ENCODE measurements at places on chromosomes 1 and 21.

- peak; percentile 11 for DNase-seq
Observed at GRCh38 chr1:83857103-83857502, 141.8 kb downstream of the TTLL7 start.

DNA sequence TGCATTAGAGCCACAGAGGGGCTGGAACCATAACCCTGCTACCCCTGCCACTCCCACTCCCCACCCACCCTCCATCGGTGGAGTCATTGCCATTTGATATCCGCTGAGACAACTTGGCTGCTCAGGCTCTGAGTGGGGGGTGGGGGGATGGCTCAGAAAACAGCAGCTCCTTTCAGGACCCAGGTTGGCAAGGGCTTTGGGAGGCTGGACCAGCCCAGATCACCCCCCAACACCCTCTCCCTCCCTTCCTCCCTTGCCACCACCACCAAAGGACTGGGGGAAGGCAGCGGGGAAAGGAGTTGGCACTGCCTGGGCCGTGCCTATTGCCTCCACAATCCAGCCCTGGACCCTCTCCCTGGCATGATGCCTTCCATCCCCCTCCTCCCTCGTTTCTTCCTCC is 1.7 kb downstream of the KCNJ10 start:
- DNase-seq: no peak

DNA sequence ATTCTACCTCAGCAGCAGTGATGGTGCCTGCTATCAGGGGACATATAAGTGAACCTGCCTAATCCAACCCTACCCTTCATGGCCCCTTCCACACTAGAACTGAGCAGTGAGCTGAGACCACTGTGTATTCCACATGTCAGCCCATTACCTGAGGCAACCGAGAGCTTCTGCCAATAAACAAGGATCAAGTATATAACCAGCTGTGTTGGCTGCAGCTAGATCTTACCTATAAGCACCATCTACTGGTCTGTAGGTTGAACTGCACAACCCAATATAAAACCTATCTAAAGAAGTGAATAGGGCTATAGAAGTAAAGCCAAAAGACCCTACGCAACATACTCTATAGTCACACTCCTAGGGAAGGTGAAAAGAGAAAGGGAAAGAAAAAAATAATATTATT is 376.9 kb downstream of the HHIPL2 start:
- DNase-seq: peak; percentile 19

DNA sequence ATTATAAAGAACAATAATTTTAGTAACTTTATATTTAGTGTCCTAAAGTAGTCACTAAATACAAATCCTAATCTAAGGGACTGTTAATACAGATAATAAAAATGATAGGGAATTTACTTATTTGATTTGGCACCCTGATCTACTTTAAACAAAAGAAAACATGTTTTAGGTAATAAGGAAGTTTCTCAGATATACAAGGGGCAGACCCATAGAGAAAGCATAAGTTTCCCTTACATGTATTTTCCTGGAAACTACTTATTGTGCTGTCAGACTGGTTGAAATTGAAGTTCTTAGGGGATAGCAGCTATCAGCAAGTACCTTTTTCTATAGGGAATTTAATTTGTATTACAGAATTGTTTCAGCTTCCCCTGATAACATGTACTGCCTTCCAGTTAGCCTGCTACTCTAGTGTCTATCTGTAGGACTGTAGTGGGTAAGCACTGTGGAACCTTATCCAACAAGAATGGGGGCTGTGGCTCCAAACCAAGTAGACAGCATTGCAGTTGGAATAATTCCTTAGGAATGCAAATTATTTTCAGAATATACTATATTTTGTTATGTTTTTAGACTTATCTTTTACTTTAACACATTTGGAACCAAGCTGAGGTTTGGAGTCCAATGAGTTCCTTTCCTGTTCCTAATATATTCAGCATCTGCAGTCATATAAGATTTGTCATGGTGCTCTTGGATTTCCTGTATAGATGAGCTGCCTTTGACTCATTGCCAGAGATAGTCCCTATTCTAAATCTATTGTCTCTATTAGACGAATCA is 14.7 kb downstream of the MSH4 start:
- DNase-seq: no peak

DNA sequence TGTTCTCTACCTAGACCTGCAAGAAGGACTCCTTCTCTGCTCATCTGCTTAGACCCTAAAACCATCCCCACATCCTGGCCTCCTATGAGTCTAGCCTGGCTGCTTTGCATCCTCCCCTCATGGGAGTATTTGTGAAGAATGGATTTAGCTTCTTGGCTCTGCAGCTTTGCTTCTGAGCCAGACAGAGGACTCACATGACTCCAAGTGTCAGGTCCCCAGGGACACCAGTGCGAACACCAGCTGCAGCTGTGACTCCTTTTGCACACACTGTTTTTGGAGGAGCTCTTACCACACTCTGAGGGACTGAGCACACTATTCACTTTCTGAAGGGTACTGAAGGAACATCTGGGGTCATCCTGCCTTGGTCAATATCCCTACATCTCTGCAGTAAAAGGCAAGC is 131.8 kb upstream of the SGIP1 start:
- no peak for DNase-seq

DNA sequence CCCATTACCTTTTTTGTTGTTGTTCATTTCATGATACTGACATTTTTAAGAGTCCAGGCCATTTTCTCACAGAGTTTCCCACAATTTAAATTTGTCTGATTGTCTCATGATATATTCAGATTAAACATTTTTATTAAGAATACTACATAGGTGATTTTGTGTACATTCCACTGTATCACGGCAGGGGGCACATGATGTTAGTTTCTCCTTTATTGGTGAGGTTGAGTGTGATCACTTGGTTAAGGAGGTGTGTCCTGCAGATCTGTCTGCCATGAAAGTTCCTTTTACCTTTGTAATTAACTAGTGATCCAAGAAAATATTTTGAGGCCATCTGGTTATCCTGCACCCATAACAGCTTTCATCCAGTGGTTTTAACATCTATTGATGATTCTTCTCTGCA is 11.8 kb downstream of the RTCA start:
- DNase-seq: no peak

DNA sequence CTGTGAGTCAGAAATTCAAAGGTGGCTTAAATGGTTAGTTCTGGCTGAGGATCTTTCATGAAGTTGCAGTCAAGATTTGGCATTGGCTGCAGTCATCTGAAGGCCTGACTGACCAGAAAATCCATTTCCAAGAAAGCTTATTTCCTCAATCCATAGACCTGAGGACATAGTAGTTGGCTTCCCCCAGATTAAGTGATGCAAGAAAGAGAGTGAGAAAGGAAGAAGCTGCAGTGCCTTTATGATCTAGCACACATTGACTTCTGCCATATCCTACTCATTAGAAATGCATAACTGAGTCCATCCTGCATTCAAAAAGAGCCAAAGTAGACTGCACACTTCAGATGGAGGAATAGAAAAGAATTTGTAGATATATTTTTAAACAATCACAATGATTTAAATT is 222.6 kb downstream of the COL24A1 start:
- DNase-seq: no peak

DNA sequence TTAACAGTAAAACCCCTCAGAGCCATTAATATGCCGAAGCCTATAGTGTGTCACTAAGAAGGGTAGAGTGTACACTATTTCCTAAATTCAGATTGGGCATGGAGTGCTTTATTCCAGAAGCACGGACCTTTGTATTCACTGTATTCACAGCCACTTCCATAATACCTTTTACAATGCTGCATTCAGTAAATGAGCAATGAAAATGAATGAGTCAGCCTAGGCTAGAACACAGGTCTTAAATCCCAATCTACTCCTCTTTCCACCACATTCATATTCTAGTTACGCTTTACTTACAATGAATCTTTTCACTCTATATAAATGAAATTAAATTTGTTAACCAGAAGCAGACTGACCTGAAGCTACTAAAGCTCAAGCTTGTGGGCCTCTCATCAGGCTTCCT is 13.0 kb upstream of the GORAB start:
- DNase-seq: no peak

DNA sequence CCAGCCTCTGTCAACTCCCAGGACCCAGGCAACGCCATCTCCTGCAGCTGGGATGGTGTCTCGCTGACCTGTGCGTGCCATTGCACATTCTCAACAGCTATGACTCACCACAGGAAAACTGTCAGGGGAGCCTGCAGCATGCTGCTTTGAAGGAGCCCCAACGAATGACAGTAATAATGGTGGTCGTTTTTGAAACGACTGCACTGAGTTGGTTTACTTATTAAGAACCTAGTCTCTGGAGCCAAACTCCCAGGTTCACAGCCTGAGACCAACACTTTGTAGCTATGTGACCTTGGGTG is 21.6 kb downstream of the TCEA3 start:
- no peak for DNase-seq

DNA sequence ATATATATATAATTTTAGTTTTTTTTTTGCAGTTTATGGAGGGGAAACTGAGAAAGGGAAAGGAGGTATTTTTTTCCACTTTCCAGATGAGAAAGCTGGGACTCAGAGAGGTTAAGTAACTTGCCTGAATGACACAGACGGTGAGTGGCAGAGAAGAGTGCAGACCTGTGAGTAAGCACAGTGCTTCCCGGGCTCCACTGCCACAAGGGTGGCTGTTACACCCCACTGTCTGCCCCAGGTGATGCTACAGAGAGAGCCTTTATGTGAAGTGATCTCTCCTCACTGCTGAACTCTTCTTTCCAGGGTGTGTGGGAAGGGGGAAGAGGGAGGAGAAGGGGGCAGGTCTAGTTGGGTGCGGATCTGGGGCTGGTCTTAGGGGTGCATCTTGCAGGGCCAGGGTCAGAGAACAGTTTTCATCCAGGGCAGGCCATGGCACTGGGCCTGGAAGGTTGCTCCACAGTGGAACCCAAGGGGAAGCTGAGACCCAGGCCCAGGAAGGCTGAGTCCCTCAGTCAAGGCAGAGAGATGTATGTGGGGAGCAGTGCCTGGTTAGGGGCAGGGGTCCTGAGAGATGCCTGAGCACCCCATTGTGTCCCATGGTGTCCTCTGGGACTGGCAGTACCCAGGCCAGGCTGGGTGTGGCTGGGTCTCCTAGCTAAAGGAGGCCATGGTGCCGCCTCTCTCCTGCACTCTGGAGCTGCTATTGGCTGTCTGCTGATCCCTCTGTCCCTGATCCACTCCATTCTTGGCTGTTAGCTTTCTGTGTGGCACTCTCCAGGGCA is 357.5 kb downstream of the PTPRU start:
- no peak for DNase-seq

DNA sequence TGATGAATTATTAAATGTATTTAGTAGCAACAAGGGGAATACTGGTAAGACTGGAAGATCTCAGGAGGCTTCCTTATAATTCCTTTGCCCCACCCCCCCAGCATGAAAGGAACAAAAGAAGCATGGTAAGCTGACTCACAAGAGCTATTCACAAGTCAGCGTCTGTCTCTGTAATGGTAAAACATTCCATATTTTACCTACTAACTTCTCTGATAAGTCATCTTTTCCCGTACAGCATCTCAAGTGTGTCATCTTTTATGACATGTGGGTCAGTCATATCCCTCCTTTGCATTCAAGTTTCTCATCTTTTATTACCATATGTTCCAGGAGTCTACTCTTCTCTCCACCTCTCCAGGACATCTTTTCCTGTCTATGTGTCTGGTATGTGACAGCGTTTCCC is 241.3 kb downstream of the PLA2G4A start:
- no peak for DNase-seq

DNA sequence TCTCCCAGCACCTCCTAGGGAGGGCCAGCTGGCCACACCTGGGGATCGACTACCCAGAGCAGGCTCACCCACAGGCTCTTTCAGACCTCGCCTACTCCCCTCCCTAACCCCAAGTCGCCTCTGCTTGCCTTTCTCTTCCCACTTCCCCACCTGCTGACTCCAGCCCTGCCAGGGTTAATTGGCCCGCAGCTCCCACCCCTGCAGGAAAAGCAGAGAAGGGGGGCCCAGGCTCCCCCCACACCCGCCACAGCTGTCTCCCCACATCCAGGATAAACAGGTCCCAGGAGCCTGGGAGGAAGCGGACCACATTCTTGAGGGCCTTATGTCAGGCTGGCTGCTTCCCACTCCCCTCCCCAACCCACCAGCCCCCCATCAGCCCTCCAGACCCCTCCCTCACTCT is 45.0 kb downstream of the TAS1R2 start:
- no peak for DNase-seq

DNA sequence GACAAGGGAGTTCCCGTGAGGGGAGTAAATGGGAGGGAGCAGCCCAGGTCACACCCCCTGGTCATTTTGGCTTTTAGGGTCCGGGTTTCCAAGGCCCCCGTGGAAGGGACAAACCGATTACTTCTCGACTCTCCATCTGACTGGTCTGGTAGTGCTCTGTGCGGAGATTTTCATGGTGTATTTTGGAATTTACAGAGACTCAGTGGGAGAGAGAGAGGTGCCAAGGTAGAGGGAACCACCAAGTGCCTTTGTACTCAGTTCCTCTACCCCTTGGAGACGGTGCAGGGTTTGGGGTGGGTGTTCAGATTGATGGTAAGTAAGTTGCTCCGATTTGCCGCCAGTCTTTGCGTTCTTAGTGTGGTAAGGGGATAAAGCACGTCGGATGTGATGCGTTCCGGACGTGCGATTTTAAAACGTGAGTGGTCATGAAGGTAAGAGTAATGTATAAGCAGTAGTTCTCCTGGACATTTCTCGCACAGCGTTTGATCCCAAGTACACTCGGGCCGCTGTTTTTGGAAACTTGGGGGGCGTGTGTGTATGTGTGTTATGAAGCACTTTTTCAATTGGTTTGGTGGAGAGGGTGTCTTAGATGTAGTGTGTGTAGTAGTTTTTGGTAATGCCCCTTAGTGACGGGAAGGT is 682 bp downstream of the SUCO start:
- DNase-seq: no peak

DNA sequence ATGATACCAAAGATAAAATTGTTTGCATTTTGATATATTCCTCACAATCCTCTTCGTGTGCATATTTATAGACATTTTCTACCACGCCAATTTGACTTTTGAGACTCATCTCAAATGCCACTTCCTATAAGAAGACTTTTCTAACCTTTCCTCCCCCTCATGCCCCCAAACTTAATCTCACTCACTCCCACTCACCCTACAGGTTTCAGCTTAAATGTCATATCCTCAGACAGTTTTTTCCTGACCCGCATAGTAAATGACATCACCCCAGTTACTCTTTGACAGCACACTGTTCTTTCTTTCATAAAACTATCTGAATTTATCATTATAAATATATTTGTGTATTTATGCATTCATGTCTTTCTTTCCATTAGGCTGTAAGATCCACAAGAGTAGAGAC is 29.6 kb upstream of the RGS8 start:
- DNase-seq: no peak

GRCh38 chr1:55580845-55581332 is 365.7 kb upstream of the USP24 start:
- peak; percentile 86 for DNase-seq

- no peak for DNase-seq
Observed at GRCh38 chr1:74357150-74357549, 122.0 kb downstream of the TNNI3K start.

DNA sequence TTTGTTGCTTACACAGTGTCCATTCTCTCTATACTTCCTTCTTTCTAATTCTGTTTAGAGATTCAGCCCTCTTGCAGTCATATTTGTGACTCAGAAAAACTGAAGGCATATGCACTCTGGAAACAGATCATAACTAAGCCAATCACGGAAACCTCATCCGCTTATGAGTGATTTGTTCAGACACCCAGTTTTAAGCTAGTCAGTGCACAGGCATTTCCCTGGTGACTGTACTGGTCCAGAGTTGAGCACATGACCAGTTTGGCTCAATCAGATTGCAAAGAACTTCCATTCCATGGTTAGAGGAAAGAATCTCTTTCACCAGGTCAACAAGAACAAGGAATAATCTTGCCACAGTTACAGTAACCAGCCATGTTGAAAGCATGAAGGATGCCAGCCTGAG is 69.2 kb upstream of the SGIP1 start:
- peak; percentile 92 for DNase-seq
